NCI-H1436 (cell line): ENCODE measurements at places on chromosomes 7 and 10.
A peak's percentile ranks its signal among the peaks of the same experiment; 100 is the strongest.

GRCh38 chr10:119541046-119541445 lies 1.5 kb downstream of the RGS10 start:
- no peak for DNase-seq

- no peak for DNase-seq
Observed at GRCh38 chr10:16933783-16934182, 116.6 kb upstream of the RSU1 start.

DNA sequence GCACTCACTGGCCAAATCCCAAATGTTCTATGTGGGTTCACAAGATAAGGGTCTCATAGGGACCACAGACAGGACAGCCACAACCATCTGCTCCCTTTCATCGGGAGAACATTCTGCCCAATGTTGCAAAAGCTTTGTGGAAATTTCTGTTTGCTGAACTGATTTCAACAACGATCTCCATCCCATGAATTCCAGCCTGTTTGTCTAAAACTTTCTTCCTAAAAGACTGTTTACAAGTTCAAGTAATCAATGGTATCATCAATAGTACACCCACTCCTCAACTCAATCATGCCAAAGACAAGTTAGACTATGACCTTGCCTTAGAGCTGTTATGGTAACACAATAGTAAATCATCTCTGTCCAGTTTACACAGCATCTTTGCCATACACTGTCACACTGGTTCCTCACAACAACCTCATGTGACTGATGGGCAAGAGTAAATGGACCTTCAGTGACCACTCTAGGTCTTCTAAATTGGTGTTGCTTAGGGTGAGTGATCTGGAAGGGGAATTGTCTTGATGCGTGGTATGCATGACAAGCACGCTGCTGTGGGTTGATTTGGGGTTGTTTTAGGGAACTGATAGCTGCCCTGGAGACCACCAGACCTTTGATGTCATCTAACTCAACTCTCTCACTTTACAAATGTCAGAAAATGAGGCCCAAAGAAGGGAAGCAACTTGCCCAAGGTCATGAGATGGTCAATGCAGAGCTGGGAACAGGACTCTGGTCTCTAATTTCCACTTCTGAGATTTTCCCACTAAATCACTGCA lies 95.1 kb downstream of the PPP1R3C start:
- no peak for DNase-seq

DNA sequence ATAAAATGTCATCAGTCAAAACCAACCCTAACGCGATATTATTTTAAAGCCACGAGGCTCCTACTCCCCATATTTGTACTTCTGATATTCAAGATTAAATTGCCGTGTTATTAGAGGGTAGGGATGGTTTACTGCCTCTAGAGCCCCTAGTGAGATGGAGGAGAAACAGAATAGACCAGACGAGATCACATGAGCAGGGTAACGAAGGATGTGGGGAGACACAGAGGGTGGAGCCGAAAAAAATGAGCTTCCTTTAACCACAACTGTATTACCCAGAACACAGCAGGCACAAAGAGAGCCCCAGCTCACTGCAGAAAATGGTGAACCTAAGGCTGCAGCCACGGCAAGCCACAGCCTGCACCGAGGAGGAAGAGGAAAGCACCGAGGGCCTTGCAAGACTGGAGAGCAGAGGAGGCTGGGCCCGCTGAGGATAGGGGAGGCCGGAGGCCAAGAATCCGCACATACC lies 14.3 kb downstream of the ZC3HAV1 start:
- no peak for DNase-seq

DNA sequence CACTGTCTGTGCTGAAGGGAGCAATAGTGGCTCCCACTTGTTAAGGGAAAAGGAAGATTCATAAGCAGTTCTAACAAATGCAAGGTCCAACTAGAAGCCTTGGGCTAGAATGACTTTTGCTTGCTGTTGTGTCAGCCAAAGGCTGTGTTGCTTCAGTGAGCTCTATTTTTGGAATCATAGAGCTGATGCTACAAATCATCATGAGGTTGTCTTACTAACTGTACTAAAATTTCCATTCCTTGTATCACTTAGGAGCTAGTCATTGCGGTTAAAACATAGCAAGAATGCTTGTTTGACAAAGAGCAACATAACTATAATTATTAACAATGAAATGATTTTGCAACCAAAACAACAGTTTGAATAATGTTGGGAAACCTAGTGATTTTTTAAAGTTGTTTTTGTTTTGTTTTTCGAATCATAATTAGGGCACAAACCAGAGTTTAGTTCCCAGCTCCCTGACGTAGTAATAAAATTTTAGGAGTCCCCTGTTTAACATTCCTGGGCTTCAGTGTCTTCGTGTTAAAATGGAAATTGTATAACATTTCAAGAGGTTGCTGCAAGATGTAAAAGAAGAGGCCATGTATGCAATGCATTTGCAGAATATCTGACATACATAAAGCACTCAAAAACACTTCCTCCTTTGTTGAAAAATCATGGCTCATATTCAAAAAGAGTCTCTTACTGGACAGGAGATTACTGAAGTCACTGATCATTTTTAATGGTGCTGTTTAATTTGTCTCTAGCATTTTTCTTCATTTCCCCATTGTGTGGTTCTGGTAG lies 183.4 kb downstream of the MACC1 start:
- DNase-seq: no peak

DNA sequence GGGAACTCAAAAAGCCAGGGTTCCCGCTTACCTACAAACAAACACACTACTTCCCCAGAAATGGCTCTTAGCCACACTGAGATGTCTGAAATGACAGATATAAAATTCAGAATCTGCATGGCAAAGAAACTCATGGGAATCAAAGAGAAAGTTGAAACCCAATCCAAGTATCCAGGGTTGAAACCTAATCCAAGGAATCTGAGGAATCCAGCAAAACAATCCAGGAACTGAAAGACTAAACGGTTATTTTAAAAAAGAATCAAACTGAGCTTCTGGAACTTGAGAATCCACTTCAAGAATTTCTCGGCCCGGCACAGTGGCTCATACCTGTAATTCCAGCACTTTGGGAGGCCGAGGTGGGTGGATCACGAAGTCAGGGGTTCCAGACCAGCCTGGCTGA lies 568.8 kb downstream of the POM121L12 start:
- DNase-seq: no peak

- peak; percentile 90 for DNase-seq
Observed at GRCh38 chr10:31728698-31729224, 199.9 kb downstream of the ARHGAP12 start.

DNA sequence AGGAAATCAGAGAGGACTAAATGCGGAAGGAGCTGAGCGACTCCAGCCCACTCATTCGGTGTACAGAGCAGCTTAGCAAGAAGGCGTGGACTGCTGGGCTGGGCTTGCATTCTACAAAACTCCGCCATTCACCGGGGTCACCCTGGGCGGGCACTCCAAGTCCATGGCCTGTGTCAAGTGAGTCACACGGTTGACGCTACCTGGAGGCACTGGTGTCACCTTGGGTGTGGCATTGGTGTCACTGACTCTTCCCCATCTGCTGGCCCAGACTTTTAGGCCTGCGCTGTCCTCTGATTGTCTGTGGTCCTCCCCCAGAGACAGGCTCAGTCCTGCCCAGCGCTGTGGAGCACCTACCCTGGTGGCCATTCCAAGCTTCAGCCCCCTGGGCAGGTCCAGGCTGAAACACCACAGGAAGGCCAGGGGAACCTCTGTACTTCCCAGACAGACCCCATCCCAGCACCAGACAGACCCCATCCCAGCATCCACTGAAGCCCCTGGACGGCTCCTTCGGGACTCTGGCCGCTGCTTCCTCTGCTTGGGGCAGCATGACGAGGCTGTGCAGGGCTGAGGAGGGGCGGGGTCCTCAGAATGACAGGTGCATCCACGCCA lies 30.6 kb upstream of the CNPY1 start:
- DNase-seq: no peak
